ENCODE measurements at places on chromosomes 5 and 9.

GRCh38 chr5:146400201-146400600, 46.9 kb upstream of the TCERG1 start:
- no peak for DNase-seq

GRCh38 chr9:126723807-126724172, 81.0 kb upstream of the ZBTB43 start:
- no peak for DNase-seq

DNA sequence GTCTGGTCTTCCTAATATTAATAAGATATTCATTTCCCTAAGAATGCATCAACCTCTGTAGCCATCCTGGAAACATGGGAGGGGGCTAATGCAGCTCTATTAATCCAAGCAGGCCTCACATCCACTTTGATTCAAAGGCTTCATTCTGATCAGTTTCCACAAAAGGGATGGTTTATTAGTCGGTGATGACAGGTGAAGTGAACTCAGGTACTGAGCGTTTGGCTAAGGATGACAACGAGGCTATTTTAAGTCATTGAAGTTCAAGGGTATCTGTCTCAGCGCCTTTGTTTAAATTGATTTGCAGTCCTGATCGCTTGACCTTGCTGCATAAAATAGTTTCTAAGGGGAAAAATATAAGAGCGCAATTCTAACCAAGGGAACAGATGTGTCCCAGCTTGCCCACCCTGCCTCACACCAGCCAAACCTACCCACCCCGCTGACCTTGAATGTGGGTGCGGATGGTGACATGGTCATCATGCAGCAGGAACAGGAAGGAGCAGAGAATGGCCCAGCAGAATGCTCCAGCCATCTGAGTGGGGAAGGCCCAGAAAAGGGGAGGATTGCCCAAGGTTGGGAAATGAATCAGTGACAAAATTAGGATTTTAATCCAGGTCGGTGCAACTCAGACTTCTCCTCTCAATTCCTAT, 70.5 kb upstream of the ZNF618 start:
- DNase-seq, result no peak

DNA sequence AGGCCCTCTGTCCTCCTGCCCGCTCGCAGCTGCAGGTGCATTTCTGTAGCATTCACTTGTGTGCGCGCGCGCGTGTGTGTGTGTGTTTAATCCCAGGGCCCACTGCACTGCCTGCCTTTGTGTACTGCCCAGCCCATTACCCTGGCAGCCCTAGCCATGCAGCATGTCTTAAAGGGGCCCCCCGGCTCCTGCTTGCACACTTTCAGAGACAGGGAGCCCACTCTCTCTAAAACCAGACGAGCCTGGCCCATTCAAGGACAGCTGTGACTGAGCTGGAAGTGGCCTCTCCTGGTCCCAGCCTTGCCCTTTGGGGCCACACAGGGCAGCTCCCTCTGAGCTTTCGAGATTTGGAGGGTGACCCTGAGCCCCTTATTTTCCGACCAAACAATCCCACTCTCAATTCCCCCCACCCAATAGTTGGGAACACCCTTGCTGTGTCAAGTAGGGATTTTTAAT, 98.9 kb downstream of the DAB2IP start:
- no peak for DNase-seq

DNA sequence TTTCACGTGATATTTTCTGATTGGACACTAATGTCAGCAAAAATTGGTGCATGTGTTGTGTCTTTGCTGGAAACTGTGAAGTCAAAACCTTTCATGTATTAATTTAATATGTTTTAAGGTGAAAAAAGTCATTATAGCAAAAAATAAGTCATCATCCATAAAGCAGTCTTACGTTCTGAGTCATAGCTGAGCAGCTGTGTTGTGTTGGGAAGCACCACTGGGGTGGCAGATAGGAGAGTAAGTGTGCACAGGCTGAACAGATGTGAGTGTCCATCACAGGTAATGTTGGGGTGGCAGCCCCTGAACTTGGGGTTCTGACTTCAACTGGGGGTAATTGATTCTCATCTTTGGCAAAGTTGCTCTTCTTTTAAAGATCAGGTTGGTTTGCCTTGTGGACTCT, 156.8 kb downstream of the NXNL2 start:
- DNase-seq, result no peak

DNA sequence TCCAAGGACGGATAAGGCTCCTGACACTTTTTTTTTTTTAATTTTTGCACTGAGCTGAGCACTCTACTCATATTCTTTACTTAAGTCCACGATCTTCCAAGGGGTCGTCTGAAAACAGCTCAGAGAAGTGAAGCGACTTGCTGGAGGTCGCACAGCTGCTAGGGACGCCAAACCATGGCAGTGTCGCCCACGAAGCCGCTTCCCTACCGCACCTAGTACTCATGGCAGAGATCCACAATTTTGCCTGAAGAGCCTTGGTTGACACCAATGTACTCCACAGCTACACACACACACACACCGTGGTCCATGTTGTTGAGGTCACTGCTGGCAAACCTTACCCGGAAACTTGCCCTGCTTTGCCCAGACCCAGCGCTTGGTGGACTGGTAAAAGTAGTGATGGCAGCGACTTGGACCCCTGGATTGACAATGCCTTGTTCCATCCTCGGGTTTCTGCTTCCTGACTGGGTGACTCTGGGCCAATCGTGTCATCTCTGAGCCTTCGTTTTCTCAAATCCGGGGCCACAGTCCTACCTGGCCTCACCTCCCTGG, 521 bp upstream of the SLIT3 start:
- no peak for DNase-seq

- DNase-seq, result no peak
Measured at GRCh38 chr9:103474156-103474555, 479.0 kb downstream of the CYLC2 start.

GRCh38 chr9:7461791-7462190, 337.8 kb downstream of the DMAC1 start:
- no peak for DNase-seq
